ENCODE measurements at places on chromosomes 1 and 21.

DNA sequence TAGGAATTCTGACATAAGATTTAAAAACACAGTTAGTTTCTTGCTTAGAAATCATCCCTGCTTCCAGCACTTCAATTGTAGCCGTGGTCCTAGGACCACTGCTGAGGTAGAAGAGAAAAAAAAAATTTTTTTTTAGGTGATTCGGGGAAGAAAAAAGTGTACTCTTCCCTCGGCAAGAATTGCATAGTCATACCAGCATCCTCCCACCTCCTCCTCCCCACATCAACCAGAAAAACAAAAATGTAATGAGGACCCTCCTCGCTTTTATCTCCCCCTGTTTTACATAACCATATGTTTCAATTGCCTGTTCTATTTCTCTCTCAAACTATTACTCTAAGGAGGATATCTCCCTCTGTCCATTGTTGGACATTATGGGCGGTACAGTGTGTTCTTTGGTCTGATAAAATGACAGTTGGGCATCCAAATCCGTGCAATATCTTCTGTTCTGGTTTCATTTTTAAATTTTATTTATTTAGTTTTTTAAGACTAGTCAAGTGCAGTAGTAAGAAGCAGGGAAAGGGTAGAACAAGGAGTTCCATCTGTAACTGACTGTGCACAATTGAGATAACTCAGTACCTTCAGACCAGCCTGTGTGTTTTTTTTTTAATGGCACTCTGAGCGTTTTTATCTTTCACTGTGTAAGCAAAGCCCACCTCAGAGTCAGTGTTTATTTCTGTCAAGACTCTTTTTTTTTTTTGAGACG lies 10.4 kb upstream of the MFSD2A start:
- DNase-seq, result no peak

- DNase-seq, result no peak
Observed at GRCh38 chr1:48645883-48646282, 130.8 kb downstream of the BEND5 start.

- no peak for DNase-seq
Observed at GRCh38 chr21:33075128-33075527, 5.2 kb downstream of the OLIG1 start.

- peak; percentile 39 for DNase-seq
Observed at GRCh38 chr1:172588296-172589291, 55.6 kb downstream of the SUCO start.

DNA sequence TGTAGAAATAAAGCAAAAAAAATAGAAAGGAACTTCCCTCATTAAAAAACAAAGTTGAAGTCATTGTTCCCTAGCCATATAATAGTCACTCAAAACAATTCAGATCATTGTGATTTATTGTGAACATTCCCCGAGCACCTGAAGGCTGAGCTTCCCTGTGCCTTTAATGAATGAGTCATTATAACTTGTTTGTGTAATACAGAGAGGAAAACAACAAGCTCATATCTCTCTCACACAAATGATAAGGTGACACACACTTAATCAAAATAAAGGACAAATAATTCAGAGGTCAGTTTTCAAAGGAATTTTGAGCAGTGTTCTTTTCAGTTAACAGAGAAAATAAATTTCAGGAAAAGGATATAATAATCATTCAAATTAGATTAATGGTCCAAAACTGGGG lies 326.2 kb downstream of the DUSP10 start:
- DNase-seq, result no peak

GRCh38 chr1:191857600-191857999 lies 300.7 kb upstream of the RGS18 start:
- DNase-seq, result no peak
